NCI-H82 (cell line): ENCODE measurements at places on chromosomes 12 and 14.

GRCh38 chr12:90253136-90253535, 544.5 kb upstream of the ATP2B1 start:
- DNase-seq, result peak; percentile 40

- no peak for DNase-seq
Observed at GRCh38 chr14:55131370-55132137, 2.5 kb downstream of the LGALS3 start.

DNA sequence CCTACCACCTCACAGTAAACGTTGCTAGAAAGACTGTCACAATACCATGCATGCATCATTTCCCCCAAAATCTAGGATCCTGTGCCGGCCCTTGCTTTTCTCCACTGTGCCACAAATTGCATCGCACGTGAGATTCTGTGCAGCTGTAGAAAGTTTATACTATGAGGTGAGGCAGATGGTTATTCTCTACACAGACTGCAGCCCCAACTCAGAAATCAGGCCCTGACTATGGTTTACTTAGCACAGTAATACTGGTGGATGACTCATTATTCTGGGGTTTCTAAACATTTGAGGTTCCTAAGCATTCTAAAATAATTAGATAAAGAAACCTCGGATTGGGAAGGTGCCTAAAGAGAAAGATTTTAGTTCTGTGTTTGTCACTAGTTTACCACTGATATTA, 163.8 kb upstream of the CCDC198 start:
- no peak for DNase-seq

GRCh38 chr12:87704374-87704773, 324.8 kb downstream of the C12orf50 start:
- no peak for DNase-seq

GRCh38 chr12:22625762-22626294, 857 bp downstream of the ETNK1 start:
- DNase-seq, result peak; percentile 94

DNA sequence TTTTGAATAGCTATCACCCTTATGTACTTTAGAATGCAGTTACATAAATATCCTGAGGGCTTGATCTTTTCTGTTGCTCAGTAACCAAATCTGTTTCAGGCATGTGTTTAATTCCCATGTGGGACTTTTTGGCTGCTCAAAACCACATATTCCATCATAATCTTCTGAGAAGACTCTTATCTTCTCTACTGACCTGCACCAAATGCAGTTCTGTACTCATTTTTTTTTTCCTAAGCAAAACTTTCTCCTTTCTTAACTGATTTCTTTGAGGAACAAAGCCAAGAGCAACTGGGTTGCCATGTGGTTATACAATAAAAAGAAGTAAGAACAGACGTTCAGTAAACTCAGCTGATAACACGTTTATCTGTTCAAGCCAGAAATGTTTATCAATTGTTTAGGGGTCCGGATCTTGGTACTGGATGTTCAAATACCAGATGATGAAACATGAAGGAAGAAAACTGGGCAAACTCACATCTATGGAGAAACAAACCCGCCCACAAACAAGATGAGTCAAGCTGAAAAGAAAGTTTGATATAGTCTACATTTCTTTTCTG, 50.1 kb downstream of the TMEM132C start:
- DNase-seq, result no peak

DNA sequence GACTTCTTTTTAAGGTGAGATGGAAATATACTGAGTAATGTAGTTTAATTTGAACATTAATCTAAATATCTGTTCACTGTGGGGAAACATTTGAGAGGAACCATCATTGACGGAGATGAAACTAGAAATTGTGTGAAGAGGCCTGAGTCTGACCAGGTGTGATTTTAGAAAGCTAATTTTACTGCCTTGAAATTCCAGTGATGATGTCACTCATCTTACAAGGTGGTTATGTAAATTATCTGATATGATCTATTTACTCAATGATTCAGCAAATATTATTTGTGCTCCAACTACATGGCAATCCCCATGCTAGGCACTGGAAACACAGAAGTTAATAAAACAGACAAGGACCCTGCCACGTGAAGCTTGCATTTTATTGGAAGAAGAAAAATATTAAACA, 435.7 kb upstream of the DCN start:
- DNase-seq, result no peak

DNA sequence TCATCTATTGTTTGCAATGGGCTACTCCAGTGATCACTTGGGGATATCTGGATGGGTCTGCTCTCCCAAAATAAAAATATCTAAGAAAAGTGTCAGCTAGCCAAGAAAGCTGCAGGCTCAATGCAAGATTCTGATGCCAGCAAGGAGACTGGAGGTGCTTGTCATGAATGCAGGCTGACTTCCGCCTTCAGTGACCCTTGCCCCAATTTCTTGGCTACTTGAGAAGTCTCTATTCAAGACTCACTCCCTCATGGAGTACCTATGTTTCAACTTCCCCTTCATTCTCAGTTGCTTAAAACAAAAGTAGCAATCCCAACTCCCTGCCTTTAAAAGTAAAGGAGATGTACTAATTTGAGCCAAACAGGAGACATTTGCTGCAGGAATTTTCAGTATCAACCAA, 123.9 kb downstream of the GPR65 start:
- DNase-seq, result no peak

GRCh38 chr14:74179856-74180255, 59.4 kb upstream of the VSX2 start:
- no peak for DNase-seq

- DNase-seq, result no peak
Observed at GRCh38 chr14:89654998-89655397, 238.0 kb upstream of the FOXN3 start.

- DNase-seq, result peak; percentile 24
Observed at GRCh38 chr12:15800278-15800677, 11.1 kb upstream of the EPS8 start.

DNA sequence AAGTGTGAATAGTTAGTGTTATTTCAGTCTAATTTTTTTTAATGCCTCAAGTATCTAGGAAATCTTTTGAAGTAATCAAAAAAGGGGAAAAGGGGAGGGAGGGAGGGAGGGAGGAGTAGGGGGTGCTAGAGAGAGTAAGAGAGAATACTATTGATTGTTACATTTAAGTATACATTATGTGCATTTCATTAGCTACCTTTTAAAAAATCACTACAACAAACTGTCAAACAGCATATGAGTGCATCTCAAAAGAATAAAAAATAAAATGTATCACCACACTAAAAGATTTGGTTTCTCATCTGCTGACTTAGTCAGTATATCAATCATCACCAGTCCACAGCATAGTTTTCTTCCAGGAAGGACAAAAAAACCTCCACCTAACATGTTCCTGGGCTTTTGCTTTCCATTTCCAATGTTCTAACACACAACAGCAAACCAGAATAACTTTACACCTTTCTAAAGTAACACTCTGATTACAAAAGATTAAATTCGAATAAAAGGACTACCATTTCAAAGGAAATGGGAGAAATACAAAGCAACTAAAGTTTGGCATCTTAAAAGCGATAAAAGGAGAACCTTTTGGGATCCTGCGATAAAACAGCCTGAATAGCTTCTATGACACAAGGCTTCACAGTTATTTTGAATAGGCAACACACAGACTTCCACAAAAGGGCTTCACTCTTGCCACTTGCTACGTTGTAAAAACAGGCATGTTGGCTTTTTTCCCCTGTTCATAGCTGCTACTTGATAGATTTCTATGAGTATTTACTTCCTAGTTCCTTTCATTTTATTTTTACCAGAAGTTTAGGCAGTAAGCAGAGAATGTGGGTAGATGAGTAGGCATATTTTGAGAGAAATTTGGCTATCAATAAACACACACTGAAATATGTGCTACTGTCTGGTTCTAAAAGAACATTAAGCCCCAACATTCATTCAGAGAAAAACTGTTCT, 160.9 kb downstream of the EPS8 start:
- no peak for DNase-seq

- no peak for DNase-seq
Observed at GRCh38 chr14:76612654-76613053, 148.6 kb upstream of the VASH1 start.

GRCh38 chr14:100822532-100823296, 3.2 kb upstream of the MEG3 start:
- no peak for DNase-seq

GRCh38 chr12:120216742-120217605, 16.1 kb upstream of the RPLP0 start:
- no peak for DNase-seq

GRCh38 chr12:113867258-113867657, 98.9 kb downstream of the RBM19 start:
- DNase-seq, result peak; percentile 63

GRCh38 chr12:114815026-114815795, 131.2 kb upstream of the TBX3 start:
- no peak for DNase-seq

DNA sequence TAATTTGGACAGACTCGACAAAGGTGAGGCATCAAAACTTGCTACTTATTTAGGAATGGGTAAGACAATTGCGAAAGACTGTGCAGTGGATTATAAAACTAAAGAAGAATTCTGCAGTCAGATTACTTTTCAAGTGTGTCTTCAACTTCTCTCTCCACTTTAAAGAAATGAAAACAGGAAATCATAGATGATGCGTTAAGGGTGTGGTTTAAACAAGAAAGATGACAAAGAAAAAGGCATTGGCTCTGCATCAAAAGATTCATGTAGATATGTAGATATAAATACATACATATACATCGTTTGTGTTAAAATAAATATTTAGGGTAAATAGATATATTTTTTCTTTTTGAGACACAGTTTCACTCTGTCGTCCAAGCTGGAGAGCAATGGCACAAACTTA, 74.6 kb upstream of the PARP11 start:
- DNase-seq, result no peak

GRCh38 chr14:71143381-71144290, 236.4 kb downstream of the PCNX1 start:
- no peak for DNase-seq

DNA sequence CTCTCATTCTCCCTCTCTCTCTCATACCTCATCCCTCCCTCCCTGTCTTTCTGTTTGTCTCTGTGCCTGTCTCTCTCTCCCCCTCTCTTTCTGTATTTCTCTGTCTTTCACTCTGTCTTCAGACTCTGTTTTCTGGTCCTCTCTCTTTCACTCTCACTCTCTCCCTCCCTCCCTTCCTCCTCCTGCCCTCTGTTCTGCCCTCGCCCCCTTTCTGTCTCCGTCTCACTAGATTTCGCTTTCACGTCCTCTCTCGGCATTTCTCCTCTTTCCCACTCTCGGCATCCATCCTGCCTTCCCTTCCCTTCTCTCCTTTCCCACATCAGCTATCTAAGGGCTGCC, 183.0 kb downstream of the PHETA1 start:
- DNase-seq, result no peak

DNA sequence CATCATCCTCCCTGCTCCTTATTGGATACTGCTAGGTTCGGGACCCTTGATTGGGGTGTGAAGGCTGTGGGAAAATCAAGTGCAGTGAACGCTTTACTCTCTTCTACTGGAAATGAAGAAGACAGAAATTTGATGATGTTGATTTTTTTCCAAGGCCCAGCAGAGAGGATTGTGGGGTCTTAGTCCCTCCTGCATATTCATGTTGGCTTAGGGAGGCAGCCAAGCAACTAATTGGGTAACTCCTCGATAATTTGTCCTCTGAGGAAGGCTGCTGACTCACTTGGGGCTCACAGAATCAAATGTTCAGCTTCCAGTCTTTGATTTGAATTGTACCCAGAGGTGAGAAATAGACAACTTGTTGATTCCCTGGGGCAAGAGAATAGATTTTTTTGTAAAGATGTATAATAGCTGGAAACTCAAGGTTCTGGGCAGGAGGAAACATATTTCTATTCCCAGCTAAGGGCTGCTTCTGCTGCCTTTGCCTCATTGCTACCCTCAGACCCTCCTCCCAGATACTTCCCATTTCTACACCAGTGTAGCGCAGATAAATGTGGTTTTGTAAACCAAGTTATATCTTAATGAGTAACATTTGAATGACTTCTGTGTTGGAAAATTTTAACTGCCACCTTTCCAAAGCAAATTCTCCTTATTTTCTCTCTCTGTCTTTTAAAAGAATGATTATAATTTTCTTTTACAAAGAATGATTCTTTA, 21.7 kb downstream of the NEUROD4 start:
- DNase-seq, result peak; percentile 24

GRCh38 chr12:44509471-44509870, 366.6 kb downstream of the NELL2 start:
- DNase-seq, result peak; percentile 97

- DNase-seq, result no peak
Observed at GRCh38 chr12:76674669-76675315, 89.1 kb upstream of the ZDHHC17 start.

DNA sequence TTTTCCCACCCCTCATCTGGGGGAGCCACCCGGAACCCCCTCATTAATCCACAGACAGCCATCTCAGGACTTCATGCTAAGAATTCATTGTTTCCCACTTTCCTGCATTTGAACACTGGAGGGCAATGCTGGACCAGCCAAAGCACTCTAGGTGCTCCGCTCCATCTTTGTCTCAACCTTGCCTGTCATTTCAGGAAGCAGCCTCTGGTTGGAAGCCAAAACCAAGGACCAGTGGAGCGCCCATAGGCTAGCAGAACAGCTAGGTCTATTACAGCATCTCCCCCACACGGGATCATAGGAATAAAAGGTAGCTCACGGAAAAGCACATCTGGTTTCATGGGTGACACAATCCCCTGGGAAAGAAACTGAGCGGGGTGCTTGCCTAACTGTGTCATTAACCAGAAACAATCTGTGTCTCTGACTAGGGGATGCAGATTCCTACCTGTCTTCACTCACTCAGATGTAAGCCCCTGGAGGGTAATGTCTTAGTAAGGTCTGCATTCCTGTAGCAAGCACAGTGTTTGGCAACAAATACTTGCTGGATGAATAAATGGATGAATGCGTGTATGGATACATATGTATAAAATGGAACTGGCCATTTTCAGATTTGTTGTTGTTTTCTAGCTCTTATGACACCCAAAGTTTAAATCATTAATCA, 197.0 kb downstream of the DAD1 start:
- peak; percentile 72 for DNase-seq

DNA sequence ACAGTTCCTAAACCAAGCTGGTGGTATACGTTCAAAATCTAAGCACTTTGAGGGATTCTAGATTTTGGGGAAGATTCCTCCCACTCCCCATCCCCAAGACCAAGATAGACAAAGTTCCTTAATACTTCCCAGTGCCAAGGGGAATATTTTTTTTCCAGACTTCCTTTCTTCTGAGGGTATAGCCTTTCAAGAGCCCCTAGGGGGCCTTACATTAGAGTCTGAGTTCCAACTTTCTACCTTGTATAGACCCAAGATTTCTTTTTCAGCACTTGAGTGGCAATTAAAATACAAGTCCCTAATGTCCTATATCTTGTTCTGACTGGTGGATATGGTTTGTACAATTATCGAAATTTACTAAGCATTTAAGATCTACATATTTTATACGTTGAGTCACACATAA, 28.7 kb upstream of the SOS2 start:
- DNase-seq, result no peak

- no peak for DNase-seq
Observed at GRCh38 chr12:47786662-47787280, 13.7 kb downstream of the SLC48A1 start.

GRCh38 chr14:74035556-74035955, 16.4 kb downstream of the BBOF1 start:
- DNase-seq, result peak; percentile 18

DNA sequence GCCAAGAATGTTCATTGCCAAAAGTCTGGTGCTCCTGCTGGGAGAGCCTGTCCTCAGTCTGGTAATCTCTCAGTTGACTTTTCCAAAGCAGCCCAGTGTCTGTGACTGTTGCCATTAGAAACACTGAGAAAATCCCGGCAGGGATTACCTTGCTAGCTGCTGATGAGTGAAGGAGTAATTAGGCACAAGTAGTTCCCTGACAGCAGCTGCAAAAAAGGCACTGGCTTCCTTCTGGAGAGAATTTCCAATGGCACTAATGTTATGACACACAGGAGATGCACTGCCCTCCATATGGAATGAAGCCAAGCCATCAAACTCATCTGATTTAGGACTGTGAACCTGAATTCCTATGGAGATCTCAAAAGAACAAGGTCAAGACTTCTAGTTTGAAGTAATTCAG, 1321.2 kb upstream of the SEL1L start:
- DNase-seq, result peak; percentile 88
